ENCODE measurements at places on chromosomes 3 and 15.

DNA sequence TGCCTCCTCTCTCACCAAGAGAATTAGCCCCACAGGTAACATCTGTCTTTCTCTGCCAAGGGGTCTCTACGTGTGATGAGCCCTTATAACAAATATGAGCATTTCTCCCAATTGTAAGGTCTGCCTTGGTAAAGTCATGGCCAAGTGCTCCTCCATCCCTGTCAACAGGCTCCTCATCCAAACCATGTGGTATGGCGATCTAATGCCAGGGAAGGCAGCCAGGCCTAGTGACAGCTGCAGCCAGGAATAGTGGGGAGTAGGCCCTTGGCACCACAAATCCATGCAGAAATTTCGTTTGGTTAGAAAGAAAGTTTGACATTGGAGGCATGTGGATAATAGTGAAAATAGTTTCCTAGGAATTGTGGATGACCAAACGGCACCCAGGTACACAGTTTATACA is 4.7 kb upstream of the LRTM1 start:
- no peak for DNase-seq

DNA sequence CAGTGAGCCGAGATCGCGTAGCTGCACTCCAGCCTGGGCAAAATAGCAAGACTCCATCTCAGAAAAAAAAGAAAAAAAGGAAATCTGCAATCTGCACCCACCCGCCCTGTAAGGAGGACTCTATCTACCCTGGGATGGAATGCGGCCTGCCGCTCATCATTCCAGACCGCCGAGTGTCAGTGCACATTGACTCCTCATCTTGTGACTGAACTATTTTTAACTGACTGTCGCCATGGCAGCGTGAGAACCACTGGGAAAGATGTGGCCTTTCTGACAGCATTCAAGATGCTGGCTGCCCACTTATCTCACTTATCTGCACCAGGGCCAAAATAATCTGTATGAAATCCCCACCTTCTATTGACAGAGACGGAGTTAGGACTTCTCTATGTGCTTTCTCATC is 38.8 kb upstream of the ANKRD34C start:
- no peak for DNase-seq

- no peak for DNase-seq
Measured at GRCh38 chr15:55873024-55873720, 120.2 kb downstream of the NEDD4 start.

DNA sequence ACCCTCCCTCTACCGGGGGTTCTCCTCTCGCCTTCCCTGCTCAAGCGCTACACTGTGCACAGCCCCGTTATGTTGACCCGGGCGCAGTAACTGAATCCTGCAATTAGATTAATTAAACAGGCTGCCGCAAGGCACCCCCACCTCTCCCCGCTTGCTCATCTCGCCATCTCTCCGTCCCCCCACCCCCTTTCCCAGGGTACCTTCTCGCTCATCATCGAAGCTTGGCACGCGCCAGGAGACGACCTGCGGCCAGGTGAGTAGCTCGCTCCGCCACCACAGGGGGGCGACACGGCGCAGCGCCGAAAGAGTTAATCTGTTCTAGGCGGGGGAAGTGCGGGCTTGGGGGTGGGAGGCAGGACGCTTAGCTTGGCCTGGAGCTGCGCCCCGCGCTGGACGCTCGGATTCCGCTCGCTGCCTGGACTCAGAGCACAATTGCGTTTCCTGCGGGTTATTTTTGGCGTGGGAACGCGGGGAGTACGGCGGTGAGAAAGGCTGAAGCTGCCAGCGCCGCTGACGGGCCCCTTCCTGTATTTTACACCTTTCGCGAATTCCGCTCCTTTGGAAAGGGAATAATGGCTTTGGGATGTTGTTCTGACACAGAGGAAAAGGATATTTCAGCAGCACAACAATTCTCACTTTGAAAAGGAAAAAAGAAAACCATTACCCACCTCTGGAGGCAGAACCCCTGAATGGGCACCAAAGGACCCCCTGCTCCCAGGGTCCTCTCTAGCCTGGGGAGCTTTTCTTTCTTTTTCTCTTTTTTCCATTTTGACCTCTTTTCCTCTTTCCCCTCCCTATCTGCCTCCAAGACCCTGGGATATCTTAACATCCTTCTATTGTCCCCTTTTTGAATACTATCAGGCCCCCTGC is 1.5 kb downstream of the DLL4 start:
- DNase-seq = peak; percentile 25

DNA sequence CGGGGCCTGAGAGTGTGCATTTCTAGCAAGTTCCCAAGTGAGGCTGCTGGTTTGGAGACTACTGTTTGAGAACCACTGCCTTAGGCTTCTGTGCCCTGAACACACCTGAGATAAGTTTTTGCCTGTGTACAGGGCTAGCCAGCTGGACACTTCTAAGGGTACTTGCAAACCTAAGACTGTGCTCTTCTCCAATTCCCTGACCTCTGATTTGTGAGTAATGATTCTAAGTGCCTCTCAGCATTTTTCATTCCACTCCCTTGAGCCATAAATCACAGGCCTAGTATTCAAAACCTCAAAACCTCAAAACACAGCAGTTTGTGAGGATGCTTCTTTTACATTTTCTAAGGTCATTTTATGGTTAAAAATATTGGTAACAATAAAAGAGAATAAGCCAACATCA is 148.4 kb downstream of the CHST2 start:
- no peak for DNase-seq

DNA sequence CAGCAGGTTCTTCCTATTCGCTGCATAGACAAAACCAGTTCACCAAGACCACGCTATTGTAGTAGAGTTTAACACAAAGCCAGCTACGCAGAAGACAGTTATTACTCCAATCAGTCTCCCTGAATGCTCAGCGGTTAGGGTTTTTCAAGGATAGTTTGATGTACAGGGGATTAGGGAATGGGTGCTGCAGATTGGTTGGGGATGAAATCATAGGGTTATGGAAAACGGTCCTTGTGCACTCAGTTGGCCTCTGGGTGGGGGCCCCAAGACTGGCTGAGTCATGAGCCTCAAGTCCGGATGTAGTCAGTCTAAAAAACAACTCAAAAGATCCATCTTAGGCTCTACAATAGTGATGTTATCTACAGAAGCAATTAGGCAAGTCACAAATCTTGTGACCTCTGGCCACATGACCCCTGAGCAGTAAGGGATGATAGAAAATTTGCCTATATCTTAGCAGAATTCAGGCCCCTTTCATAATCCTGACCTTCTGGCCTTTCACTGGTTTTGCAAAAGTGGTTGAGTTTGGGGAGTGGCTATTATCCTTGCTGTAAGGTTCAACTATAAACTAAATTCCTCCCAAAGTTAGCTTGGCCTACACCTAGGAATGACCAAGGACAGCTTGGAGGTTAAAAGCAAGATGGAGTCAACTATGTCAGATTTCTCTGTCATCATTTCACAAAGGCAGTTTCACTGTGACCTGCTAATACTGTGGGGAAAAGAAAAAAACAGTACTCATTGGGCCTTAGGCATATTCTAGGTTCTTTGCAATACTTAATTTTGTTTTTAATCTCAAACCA is 57.7 kb downstream of the LIPC start:
- DNase-seq = no peak

DNA sequence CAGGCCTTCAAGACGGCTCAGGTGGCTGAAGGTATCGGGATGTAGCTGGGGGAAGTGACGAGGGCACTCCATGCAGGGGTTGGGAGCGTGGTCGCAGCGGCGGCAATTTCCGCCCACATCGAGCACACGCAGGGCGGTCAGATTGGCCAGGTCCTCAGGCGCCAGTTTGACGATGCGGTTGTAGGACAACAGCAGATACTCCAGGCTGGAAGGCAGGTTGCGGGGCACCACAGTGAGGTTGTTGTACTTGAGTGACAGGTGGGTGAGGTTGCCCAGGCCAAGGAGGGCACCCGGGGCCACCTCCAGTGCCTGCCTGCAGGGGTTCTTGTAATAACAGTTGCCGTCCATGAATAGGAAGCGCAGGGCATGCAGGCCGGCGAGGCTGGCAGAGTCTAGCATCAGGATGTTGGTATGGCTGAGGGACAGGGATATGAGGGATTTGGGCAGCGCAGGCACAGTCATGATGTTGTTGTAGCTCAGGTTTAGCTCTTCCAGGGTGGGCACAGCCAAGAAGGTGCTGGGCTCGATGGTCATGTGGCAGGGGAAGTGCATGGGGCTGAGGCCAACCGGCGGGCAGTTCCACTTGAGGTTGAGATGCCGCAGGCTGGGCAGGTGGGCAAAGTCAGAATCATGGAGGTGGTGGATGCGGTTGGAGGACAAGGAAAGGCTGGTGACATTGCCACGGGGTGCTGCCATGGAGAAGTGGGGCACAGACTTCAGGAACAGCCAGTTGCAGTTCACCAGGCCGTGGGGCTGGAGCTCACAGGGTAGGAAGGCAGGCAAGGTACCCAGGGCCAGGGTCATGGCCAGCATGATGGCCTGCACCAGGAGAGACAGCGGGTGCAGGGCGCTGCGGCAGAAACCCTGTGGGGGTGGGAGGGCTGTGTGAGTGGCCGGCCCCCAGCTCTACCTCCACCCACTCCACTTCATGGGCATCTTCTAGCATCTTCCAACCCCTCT is 1.7 kb downstream of the TLR9 start:
- no peak for DNase-seq

All from stimulated activated CD4-positive, alpha-beta T cell treated with anti-CD3 and anti-CD28 coated beads, Interleukin-2, amount 100 ng/mL, for 4 hours (primary cell).